Right ventricle myocardium superior (tissue), 1 donor: ENCODE measurements at places on chromosomes 1 and 21. TPM values are rescaled to one million over a fixed set of nuclear protein-coding genes. Genes with fewer than 3 reads are reported as not detected.

Gene TMEM54
- 10.5 TPM for total RNA-seq

Gene ADAMTS1
- 41.4 TPM for total RNA-seq

Gene CFAP45
- total RNA-seq = 1.2 TPM

Gene UBXN10
- 2.2 TPM for total RNA-seq

Gene TRAF3IP3
- total RNA-seq = 0.70 TPM

Gene CLCA1
- total RNA-seq = not detected

Gene FAM163A
- 0.22 TPM for total RNA-seq

DNA sequence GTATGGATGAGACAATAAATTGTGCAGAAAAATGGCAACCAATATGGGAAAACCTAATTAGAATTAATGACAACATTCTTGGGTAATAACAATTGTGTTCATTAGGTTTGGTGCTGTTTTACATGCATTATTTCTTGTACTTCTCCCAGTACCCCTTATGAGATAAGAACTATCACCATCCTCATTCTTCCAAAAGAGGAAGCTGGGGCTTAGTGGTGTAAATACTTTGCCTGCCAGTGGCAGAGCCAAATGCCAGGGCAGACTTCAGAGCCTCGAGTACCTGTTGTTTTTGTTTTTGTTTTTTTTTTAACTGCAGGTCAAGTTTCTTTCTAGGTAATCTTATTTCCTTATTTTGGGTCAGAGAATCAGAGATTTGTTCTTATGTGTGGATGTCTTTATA, 206.4 kb downstream of the RHOU start:
- DNase-seq = no peak

DNA sequence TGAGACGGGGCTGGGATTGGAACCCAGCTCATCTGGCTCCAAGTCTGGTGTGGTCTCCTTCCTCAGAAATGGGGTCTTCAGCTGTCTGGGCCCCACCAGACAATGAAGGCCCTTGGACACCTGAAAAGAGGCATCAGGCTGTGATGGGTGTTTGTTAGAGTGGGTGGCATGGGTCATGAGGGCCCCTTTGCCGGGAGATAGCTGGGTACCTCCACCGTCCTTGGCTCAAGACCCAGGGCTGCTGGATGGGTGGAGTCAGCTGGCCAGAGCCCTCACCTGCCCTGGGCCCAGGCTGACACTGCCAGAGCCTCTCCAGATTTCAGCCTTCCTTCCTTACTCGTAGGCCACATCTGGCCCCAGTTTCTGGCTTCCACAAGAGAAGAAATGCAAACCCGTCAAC, 13.4 kb upstream of the TTC22 start:
- DNase-seq = no peak

- no peak for DNase-seq
Measured at GRCh38 chr1:160117300-160117699, 1.7 kb downstream of the ATP1A2 start.

DNA sequence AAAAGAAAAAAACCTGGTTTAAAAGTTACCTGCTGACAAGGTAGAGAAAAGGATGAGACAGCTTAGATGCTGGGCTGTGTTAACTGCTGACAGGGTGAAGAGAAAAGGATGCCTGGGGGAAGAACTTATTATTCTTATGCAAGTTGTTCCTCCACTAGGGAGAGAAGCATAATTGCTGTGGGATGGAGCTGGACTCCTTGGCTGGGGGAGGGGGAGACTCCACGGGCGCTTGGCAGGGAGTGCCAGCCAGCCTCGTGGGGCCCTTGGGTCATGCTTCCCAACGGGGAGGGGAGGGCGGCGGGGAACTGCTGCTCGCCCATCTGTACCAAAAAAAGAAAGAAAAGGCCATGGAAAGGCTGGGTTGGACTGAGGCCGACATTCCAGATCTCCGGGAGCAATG, 47.2 kb downstream of the SYCP1 start:
- no peak for DNase-seq

- DNase-seq = no peak
Measured at GRCh38 chr1:167752219-167752985, 30.6 kb downstream of the MPZL1 start.

DNA sequence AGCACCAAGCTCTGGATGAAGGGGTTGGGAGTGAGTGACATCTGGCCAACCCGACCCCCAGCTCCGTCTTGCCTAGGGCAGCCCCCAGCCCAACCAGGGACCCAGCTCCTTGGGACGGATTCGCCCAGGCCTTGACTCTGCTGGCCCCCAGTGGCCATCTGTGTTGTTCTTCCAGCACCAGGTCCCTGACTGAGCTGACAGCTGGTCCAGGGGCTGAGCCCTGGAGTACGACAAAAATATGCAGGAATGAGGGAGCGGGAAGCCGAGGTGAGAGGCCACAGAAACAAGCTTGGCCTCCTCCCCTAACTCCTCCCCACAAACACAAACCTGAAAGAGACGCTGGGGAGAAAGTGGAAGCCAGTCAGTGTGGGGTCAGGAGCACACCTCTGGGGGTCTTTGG, 55.0 kb upstream of the PAX7 start:
- peak; percentile 79 for DNase-seq

DNA sequence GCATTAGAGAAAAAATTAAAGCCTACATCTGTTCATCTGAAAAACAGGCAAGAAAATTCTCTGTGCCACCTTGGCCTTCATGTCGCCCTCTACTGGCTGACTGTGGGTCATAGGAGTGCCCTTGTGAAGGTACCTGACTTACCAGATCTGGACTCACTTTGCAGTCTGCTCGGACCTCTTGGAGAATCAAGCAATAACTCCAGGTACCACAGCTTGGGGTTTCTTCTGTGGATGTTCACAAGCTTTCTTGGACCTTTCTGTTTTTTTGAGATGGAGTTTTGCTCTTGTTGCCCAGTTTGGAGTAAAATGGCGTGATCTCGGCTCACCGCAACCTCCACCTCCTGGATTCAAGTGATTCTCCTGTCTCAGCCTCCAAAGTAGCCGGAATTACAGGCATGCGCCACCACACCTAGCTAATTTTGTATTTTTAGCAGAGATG, 2.4 kb upstream of the PRAMEF18 start:
- peak; percentile 16 for DNase-seq

DNA sequence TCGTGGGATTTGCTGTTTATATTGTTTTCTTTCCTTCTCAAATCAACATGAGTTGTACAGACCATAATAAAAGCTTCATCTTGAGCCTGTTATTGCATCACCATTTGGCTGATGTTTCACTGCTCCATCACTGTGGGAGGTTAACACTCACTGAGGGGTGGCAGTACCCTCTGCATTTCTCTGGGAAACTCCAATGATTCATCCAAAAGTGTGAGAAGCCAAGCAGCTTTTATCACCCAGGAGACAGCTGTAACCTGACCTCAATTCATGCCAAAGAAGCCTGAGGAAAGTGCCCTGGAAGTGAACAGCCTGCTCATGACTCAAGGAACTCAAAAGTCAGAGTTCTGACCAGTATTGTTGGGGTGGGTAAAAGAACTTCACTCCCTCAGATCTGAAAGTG, 84.1 kb downstream of the GPR88 start:
- no peak for DNase-seq

DNA sequence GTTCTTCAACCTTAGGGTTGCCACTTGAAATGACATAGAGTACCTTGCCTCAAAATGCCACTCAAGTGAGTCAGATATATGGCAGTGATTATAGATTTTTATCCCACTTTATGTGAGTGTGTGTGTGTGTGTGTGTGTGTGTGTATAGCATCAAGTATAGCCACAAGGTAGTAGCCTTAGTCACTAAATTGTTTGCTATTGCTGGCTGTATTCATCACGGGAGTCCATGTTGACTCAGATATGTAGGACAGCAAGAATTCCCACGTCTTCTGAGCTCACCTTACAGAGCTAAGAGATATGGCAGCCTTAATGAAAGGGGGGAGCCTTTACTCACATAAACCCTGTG, 9.3 kb downstream of the ETS2 start:
- DNase-seq = no peak

- no peak for DNase-seq
Measured at GRCh38 chr1:31811605-31812004, 4.2 kb downstream of the SPOCD1 start.

DNA sequence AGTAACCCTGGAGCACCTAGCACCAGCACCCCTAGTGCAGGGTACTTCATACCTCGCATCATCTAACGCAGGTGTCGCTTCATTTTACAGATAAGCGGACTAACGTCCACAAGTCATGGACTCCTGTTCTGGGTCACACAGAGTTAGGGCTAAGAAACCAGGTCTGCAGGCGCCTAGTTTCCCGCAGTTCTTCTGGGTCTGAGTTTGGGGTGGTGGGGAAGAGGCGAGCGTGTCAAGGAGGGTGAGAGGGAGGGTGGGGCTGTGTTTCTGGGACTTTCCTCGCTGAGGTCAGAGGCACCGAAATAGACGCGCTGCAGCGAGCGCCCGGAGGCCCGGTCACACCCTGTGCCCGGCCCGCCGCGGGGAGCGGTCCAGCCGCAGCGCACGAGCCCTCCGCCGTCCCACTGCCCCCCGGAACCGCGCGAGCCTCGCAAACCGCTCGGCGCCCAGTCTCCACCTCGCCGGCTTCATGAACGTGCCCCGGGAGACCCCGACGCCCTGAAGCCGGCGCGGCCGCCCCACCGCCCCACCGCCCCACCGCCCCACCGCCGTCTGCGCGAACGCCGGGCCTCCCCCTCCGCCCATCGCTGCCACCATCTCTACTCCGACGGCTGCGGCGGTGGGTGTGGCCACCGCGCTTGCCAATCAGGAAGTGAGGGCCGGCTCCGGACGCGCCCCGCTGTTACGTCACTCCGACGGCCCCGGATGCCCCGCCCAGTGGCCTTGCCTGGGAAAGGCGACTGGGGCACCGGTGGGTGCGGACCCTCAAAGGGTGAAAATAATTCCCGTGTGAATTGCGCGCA, 12.3 kb downstream of the IFI6 start:
- DNase-seq = peak; percentile 96

- DNase-seq = no peak
Measured at GRCh38 chr1:90922202-90922601, 99.6 kb downstream of the ZNF644 start.

GRCh38 chr21:29521872-29522271, 223.2 kb downstream of the BACH1 start:
- DNase-seq = no peak

GRCh38 chr1:30929135-30929889, 20.8 kb upstream of the SDC3 start:
- DNase-seq = no peak

GRCh38 chr1:225923381-225923691, 714 bp downstream of the PYCR2 start:
- no peak for DNase-seq

DNA sequence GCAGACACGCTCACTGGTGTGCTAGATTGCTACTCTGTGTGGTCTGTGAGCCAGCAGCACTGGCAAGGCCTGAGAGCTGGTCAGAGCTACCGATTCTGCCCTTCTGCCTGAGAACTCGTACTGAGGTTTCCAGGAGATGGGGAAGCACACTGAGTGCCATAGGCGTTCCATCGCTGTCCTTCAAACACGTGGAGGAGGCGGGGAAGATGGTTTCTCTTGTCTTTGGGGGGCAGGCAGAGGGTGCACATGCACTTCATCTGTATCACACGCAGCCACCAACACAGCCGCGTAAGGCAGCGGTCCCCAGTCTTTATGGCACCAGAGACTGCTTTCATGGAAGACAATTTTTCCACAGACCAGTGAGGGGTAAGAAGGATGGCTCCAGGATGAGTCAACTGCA, 23.8 kb upstream of the MX1 start:
- no peak for DNase-seq

DNA sequence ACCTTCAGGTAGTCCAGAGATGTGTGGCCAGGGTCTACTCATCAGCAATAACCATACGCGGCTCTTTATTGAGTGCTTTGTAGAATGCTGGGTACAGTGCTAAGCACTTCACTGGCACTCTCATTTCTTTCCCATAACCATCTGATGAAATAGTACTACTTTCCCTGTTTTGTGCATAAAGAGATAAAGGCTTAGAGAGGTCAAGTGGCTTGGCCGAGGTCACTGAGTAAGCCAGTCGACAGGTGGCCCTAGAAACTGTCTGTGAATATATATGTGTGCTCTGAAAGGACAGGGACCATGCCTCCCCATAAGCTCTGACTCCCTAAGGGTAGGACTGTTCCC, 52.8 kb downstream of the NENF start:
- DNase-seq = no peak

DNA sequence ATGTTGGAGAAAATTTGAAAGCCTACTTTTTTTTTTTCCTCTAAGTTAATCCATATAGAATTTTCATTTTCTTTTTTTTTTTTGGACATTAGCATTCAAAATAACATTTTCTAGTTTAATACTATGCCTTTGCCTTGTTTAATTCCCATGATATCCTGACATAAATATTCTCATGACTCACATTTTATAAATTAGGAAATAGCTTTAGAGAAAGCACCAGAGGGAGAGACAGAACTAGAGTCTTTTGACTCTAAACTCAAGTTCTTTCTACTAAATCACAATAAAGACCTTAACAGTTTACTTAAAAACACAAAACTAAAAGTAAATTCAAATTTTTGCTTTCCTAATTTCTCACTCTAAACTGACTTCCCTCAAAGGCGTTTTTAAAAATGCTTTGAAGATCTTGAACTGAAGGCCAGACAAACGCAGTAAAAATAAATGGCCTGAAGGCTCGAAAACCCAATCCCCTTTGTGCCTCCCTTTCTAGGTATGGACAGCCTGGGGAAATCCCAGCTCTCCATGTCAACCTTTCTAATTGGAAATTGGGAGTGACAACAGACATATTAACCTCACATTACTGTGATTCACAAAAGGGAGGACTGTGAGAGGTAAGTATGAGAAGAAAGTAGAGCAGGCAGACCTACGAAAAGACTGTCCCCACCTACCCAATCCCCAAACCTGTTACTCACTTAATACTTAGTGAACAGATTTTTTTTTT, 104.6 kb downstream of the ENAH start:
- DNase-seq = no peak
